GDM1 (cell line): ENCODE measurements at places on chromosomes 13 and 19.

DNA sequence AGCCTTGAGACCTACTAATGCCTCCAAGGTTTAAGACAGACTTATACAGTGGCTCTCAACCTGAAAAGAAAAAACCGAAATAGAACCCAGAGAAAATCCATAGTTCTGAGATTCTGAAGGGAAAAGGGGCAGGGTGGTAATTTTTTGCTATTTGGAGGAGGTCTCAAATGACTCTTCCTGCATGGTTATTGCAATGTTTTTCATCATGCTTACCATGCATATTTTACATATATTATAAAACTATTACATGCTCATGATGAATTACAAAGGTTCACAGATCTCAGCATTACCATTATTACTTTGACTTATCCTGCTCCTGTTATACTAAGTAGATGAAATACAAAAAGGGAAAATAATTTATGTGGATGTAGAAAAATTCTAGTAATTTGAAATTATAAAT lies 47.6 kb downstream of the N4BP2L2 start:
- DNase-seq, result no peak

DNA sequence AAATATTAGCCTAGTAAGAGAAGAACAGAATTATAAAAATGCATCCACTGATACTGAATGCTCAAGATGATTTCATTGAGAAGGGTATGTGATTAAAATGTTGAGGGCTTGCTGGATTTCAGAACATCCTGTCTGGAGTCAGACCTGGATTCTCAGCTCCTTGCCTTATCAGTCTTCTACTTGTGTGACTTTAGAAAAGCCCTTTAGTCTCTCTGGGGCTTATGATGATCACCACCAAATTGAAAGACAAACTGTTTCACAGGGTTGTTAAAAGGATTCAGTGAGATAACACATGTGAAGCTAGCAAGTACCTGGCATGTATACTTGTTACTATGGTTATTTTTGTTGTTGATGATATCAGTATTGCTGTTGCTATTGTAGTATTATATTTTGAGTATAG lies 118.4 kb downstream of the GPC6 start:
- no peak for DNase-seq

DNA sequence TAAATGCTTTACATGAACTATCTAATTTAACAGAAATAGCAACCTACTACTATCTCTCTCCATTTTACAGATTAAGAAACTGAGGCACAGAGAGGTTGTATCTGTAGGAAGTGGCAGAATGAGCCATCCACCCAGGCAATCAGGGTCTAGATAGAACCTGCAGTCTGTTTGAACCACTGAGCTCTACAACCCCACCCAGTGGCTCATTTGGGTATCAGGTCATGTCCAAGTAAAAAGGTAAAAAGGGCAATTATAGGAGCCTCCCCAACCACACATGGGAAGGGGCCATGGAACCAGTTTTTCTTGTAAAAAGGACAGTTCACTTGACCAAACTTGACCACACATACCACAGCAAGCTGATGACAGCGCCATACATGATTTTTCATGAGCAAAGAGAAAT lies 92.9 kb upstream of the SGCG start:
- DNase-seq, result peak; percentile 11

GRCh38 chr13:101916108-101916774 lies 463.8 kb downstream of the ITGBL1 start:
- no peak for DNase-seq

- DNase-seq, result no peak
These were observed 27.7 kb downstream of the ZNF461 start for GRCh38 chr19:36638862-36639510.

GRCh38 chr13:78060966-78061365 lies 142.3 kb upstream of the EDNRB start:
- DNase-seq, result no peak

DNA sequence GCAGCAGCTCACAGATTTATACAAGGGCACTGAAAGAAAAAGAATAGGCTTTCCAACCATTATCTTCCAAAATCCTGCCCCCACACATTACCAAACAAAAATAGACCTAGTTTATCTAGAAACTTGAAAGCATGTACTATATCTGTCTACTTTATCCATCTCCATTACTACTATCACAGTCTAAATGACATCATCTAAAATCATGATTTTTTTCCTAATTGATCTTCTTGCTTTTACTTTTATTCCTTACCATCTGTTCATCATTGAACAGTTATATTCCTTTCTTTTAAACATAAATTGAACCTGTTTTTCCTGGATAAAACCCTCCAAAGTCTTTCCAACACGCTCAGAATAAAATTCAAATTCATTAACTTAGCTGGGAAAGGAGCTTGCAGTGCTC lies 414.7 kb downstream of the KCTD12 start:
- DNase-seq, result no peak

- no peak for DNase-seq
These were observed 238.0 kb downstream of the PCDH9 start for GRCh38 chr13:66992183-66992582.

- no peak for DNase-seq
These were observed 195.7 kb upstream of the IPO5 start for GRCh38 chr13:97757807-97758206.

DNA sequence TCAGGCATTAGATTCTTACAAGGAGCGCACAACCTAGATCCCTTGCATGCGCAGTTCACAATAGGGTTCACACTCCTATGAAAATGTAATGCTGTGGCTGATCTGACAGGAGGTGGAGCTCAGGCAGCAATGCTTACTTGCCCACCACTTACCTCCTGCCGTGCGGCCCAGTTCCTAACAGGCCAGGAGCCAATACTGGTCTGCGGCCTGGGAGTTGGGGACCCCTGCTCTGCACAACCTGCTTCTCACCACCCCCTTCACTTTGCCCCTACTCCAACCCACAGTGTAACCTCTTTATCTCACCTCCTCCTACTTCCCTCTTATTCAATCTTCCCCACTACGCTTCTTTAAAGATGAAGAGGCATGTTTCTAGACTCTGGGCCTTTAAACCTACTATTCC lies 240.2 kb downstream of the RGCC start:
- no peak for DNase-seq

- no peak for DNase-seq
These were observed 1013.4 kb downstream of the PCDH9 start for GRCh38 chr13:66216728-66217127.

GRCh38 chr19:34926685-34927375 lies at the start of gene ZNF30:
Gene ZNF30 (plus strand): TSS chr19:34926903. CDS start chr19:34929948, 3,045 bp downstream.
- peak; percentile 69 for DNase-seq

DNA sequence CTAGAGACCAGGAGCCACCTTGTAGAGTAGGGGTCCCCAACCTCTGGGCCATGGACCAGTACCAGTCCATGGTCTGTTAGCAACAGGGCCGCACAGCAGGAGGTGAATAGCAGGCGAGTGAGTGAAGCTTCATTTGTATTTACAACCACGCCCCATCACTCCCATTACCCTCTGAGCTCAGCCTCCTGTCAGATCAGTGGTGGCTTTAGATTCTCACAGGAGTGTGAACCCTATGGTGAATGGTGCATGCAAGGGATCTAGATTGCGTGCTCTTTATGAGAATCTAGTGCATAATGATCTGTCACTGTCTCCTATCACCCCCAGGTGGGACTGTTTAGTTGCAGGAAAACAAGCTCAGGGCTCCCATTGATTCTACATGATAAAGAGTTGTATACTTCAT lies 303.6 kb downstream of the KCNRG start:
- no peak for DNase-seq

DNA sequence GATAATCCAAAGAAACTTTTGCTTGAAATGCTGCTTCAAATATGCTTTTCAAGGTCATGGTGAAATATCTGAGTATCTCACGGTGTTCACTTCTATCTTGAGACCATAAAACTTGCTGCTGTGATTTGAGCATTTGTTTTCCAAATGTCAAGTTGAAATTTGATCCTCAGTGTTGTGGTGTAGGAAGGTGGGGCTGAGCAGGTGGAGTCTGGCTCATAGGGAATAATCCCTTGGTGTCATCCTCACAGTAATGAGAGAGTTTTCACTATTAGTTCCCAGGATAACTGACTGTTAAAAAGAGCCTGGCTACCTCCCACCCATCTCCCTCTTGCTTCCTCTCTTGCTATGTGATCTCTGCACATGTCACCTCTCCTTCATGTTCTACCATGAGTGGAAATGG lies 858.0 kb upstream of the SLITRK5 start:
- no peak for DNase-seq

DNA sequence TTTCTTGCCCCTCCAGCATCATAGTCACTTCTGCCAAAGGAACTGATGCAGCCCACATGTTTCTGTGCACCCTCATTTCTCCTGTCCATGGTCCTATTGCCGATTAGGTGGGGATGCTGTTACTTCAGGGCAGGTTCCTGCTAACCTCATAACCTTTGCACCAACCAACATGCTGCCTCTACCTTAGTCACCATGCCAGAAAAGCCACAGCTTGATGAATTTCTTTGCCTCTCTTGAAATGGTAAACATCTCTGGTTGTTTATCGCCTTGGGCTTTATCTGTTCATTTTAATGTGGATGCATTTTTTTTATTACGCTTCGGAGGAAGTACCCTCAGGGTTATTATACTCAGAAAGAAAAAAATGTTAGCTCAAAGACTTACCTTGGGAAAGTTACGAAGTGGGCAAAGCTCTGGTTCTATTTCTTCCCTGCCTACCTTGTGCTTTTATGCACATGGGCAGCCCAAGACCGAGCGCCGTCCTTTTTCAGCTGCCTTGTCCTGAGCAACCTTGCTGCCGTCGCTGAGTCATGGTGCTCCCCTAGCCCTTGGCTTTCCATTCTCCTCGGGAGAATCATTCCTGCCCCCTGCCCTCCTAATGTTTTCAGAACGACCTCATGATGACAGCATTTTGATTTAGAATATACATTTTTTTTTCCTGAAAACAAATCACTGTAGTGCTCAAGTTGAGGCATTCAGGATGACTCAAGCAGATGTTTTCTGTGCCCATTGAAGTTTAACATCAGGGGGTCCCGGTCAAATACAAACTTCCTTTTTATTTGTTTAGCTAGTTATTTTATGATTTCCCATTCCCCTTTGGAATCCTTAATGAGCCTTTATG lies 280.0 kb downstream of the SHISA2 start:
- no peak for DNase-seq

DNA sequence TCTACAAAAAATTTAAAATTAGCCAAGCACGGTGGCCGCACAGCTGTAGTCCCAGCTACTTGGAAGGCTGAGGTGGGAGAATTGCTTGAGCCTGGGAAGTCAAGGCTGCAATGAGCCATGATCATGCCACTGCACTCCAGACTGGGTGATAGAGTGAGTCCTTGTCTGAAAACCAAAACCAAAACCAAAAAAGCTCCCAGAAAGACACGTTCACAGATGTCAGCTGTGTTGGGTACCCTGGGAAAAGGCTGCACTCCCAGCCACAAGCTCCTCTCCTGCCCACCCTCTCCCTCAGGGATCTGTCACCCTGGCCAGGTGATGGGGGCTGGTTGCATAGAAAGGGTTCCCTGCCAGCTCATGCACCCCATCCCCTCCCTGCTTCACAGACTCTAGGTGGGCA lies 53.3 kb downstream of the RNF6 start:
- no peak for DNase-seq

DNA sequence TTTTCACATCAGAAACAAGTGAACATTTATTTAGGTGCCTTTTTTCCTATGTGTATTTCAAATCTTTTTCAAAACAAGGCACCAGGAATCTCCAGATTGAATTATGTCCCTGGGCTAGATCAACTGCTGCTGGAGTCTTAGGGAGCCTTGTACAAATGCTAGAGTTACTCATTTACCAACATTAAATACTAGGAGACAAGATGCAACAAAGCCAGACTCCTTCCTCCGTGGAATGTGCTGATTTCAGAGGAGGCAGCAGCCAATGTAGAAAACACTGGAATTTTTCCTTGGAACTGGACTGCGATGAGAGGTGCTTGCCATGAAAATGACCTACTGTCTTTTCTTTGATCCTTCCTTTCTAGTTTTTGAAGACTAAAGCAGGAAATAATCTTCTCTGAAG lies 1514.7 kb upstream of the MIR17HG start:
- DNase-seq, result no peak

GRCh38 chr19:10442698-10443097 lies 22.4 kb downstream of the PDE4A start:
- DNase-seq, result no peak
